Activated CD8-positive, alpha-beta memory T cell treated with anti-CD3 and anti-CD28 coated beads for 24 hours (primary cell): ENCODE measurements at places on chromosomes 5 and 9.

DNA sequence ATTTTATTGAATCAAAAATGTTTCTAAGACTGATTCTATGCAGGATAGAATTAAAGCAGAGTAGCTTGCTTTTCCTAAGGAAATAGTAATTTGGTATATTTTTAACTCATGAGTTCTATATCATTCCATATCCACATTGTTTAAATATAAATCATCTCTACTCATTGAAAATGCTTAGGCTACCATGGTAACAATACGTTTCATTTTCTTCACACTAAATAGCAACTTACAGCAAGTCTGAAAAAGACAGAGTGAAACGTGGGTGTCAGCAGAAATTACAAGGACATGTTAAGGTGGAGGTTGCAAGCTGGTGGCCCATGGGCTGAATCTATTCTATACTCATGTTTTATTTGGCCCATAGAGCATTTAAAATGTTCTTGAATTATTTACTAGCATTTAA, 487.9 kb downstream of the ARHGEF28 start:
- DNase-seq = no peak

DNA sequence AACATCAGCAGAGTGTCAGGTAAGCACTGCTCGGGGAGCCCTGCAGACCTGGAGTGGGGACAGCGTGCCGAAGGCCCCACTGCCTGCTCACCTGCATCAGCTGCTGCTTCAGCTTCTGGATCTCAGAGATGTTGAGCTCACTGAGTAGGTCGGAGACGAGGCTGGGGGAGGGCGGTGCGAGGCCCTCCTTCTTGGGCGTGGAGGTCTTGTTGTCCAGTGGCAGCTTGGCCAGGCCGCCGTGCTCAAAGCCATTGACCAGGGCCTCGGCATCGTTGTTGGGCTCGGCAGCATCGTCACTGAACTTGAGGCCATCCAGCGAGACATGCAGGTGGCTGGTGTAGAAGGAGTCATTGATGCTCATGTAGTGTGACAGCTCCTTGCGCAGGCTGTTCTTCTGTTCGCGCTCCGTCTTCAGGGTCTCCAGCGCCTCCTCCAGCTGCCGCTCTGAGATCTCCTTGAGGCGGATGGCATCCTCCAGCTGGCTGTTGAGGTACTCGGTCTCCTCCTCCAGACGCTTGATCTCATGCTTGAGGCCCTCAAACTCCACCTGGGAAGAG, 44.3 kb downstream of the BICD2 start:
- DNase-seq = no peak

GRCh38 chr5:76252437-76252836, 150.6 kb upstream of the IQGAP2 start:
- DNase-seq = no peak

GRCh38 chr9:125261501-125262293, at the start of gene GAPVD1:
Gene GAPVD1 (plus strand): TSS chr9:125261826. CDS start chr9:125298922, 37,096 bp downstream.
- peak; percentile 96 for DNase-seq

DNA sequence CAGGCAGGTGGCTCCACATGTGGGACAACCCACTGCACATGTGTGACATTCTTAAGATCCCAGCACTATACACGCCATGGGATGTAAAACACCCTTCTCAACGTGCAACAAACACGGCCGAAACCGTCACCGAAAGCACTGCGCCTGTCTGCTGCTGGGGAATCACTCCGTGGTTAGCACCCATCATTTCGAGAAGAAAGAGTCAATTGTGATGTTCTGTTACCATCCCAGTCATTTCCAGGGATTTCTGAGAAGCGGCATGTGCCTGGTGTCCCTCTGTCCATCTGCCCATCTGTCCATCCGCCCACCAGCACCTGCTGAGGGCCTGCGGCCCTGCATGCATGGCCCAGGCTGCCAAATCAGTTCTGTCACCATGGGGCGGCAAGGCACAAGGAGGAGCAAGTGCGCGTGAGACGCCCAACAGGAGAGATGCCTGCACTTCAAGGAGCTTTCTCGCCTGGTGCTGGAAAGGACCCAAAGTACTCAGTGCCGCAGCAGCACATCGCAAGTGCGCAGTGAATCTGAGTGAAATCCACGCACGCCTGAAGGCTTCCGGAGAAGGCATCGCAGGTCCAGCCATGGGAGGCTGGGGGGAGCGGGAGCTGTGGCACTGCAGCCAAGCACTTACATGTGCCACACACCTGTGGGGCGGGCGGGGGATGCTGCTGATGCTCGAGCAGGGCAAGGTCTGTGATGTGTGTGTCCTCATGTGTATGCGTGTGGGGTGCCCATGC, 38.0 kb downstream of the VAV2 start:
- no peak for DNase-seq

DNA sequence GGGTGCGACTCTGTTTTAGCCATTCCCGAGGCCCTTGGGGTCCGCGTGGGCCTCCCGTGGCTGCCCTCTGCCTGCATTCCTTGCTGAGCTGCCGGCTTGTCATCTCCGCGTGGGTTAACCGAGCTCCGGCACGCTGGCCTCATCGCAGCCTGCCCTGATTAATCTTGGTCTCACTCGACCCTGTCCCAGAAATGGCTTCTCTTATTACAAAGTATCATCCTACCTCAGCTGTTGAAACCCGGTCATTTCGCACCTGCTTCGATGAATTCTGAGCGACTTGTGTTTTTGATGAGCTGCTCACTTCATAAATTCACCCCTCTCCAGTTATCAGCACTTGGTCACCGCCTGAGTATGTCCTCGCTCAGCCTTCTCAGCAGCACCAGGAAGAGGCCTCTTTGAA, 123.5 kb upstream of the EGFLAM start:
- DNase-seq = no peak

DNA sequence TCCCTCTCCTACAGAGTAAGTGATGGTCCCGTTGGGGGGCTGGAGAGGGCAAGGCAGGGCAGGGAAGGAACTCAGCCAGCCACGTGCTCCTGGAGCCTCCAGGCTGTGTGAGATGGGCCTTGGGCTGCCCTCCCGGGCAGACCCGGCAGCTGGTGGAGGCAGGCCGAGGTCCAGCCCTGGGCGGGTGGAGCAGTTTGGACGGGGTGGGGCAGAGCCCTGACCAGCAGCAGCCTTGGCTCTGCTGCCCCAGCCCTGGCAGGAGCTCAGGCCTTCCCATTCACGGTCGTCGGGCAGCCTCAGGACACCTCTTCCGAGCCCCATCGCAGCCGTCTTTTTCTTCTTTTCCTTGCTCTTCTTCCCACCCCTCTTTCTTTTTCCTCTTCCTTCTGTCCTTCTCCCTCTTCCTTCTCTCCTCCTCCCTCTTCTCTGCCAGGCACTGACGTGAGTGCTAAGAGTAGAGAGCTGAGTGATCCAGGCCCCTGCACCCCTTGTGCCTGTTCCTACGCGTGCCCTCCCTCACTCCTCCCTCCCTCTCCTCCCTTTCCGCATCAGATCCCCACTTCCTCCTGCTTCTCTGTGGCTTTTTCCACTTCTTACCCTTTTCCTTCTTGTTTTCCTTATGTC, 42.8 kb downstream of the AMBP start:
- no peak for DNase-seq

DNA sequence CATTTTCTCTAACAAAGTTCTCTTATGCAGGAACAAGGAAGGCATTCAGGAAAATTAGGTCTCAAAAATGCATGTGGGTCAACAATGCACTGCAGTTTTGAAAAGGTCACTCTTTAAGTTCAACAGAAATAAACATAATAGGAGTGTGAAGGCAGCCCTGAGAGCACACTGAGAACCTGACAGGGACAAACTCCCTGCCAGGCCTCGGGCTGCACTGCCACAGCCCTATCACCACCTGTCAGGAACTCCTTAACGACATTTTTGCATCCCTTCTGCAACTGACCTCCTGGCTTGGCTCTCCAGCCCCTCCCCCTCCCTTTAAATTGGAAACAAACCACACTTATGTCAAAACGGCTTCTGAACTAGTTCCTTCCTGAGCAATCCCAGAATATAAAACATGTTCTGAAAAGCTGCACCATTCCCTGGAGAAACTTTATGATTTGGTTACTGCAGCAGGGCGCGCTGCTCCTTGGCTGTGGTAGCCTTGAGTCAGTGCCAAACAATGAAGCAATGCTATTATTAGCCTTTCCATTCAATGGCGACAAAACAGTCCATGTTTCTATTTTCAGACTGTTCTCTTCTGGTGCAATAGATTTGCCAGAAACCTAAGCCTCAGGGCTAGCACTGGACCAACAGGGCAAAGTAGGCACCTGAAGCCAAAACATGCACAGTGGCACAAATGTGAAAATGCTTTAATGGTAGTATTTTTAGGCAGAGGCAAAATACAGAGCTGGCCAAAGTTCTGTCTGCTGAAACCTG, 160.1 kb upstream of the ZNF608 start:
- no peak for DNase-seq

- no peak for DNase-seq
Observed at GRCh38 chr5:135942202-135942771, 12.5 kb downstream of the LECT2 start.

- DNase-seq = no peak
Observed at GRCh38 chr5:73205305-73205704, 32.3 kb downstream of the TMEM174 start.

DNA sequence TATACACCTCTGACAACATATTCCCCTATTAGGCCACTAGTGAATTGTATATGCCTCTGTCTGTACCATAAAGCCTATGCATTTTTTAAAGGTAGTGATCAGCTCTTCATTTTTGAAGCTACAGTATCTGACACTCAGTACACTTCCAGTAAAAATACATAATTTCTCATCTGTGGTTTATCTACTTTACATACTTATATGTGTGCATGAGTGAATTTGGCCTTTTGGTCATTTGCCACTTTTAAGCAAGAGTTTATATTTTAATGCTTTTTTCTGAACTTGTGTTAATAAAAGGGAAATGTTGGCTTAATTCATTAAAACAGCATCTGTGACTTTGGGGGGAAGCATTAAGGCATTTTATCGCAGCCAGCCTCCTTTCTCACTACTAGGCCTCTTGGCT, 47.8 kb downstream of the ST8SIA4 start:
- DNase-seq = no peak

GRCh38 chr5:120808135-120808534, 344.0 kb downstream of the PRR16 start:
- DNase-seq = no peak

DNA sequence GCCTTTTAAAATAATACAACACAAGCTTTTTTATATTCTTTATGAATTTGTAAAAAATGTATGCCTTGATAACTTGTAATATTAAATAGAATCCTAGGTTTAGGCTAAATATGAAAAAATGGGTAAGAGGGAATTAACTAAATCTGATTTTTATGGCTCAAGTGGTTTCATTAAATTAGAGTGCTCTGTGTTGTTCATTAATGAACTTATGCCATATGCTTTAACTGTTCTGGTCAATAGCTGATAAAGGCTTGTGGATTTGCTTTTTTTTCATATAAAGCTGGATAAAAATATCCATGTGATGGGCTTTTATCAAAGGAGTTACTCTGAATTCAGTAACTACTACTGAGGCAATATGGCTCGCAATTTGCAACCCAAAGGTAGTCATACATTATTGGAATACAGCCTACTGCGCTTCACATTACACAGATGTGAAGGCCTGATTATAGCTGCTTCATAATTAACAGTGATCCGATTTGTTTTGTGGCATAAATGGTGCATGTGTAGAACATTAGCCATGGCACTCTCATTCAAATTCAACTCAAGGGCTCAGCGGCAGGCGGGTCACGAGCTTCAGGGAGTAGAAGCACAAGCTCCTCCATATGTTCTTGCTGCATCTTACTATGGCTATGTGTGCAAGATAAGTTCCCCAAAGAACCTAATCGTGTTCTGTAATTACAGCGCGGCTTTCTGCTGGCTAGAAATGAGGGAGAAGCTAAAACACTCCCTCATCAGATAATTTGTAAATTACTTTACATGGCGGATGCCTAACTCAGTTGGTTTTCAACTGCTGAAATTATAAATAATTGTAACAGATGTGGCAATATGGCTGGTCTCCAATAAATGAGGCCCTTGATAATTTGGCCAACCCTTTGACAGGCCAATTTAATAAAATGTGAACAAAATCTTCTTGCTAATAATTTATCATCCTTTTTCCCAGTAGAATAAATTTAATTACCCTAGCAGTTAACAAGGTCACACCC, 188.3 kb downstream of the CNTLN start:
- no peak for DNase-seq

- DNase-seq = no peak
Observed at GRCh38 chr5:14216902-14217301, 73.8 kb downstream of the TRIO start.

DNA sequence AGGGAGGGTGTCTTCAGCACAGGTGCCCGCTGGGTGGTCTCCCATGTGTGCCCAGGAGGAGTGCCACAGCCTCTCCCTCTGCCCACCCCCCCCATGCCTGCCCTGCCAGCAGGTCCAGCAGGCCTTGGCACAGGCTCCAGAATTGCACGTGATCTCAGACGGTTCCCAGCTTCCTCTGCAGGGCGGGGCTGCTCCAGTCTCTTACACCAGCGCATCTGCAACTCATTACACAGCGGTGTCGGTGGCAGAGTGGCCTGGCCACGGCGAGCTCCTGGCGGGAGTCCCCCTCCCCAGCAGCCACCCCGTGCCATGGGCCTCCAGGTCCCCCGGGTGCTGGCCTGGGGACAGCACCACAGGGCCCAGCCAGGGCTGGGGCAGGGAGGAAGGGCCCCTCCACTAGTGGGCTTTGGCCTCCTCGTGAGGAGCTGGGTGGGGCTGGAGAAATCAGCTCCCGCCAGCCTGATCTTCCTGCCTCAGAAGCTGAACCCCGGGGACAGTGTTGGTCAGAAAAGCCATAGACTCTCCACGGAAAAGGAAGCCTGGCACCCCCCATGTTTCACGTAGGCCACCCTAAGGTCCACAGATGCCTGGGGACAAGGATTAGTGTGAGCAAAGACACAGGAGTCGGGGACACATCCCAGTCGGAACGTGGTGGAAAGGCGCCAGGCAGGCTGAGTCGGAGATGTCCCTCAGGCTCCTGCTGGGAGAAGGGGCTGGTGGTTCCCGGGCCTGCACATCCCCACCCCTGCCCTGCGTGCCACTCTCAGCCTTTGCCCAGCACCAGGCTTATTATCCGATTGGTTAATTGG, 40.2 kb downstream of the RXRA start:
- no peak for DNase-seq

DNA sequence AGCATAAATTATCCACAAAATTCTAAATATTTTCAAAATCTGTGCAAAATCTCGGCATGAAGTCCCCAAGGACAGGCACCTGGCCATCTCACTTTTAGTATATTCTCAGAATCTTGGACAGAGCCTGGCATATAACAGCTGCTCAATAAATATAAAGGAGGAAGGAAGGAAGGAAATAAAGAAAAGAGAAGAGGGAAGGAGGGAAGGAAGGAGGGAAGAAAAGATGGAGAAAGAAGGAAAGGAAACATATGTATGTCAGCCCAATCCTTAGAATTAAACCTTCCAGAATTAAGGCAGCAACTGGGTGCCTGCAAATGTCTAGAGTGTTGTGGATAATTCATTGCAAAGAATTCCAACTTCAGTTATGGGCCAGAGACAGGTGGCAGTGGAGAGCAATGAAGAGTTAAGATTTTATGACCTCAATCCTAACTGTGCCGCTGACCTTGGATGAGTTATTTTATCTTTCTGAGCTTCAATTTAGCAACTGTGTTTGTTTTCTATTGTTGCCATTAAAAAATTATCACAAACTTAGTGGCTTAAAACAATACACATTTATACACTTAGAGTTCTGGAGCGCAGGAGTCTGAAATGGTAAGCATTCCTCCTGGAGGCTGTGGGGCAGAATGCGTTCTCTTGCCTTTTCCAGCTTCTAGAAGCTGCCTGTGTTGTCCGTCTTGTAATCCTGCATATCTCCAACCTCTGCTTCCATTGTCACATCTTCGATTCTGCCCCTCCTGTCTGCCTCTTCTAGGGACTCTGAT, 200.9 kb upstream of the MSX2 start:
- no peak for DNase-seq

- no peak for DNase-seq
Observed at GRCh38 chr9:120524863-120525262, 55.1 kb downstream of the CDK5RAP2 start.

GRCh38 chr5:110335361-110336066, 391.0 kb downstream of the TMEM232 start:
- DNase-seq = no peak
